Activated CD4-positive, alpha-beta memory T cell treated with anti-CD3 and anti-CD28 coated beads for 36 hours (primary cell): ENCODE measurements at places on chromosomes 5 and 9.
A peak's percentile ranks its signal among the peaks of the same experiment; 100 is the strongest.

GRCh38 chr9:92720807-92721535 is 43.7 kb downstream of the BICD2 start:
- no peak for DNase-seq

GRCh38 chr5:6705088-6705487 is 8.1 kb upstream of the TENT4A start:
- peak; percentile 40 for DNase-seq

- DNase-seq, result no peak
Measured at GRCh38 chr5:123208668-123209501, 119.8 kb downstream of the PRDM6 start.

DNA sequence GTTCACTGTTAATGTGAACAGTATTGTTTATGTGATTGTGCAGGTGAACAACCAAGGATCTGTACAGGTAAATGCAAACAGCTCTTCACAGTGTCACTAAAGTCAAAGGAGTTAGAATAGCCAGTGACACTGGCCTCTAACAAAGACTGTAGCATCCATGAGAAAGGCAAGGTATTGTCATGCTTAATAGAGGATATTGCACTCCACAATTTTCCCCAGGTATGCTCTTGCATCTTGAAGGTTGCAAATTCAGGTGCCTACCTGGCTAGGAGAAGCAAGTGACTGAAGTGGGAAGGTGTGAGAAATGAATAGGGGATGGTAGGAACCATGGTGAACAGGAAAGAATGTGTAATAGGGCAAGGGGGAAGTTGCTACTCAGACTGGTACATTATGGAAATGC is 101.2 kb upstream of the EFNA5 start:
- no peak for DNase-seq

DNA sequence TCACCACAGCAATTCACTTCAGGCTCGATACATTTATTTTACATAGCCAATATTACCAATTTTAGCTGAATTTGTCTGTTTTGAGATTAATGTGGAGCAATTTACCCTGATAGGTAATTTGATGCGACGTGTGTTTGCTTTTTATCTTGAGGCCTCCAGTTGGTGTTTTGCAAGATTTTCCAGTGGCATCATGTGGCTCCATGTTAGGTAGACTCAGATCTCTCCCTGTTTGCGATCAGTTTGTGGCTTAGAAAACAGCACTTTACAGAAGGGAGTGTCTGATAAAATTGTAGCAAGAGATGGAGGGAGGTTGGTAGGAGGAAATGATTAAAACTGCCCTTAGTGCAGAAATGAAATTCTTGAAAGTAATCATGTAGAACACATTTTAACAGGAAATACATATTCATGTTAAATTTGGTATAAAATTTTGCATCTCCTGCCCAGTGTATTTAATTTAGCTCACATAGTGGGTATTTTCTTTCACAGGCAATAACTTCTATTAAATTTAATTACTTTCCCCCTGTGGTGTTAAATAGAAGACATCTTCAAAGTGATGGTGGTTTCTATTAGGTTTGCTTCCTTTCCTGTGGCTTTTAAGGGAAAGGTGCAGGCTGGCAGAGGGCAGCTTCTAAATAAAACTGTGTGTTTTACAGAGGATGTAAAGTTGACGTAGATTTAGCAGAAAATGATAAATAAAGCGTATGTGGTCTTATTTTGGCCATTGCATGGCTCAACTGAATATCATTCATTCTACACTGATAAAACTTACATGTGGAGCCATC is 135.8 kb downstream of the KDM4C start:
- DNase-seq, result no peak
